ENCODE measurements at places on chromosomes 11 and 22. TPM values are rescaled to one million over a fixed set of nuclear protein-coding genes. Genes with fewer than 3 reads are reported as not detected.
A peak's percentile ranks its signal among the peaks of the same experiment; 100 is the strongest.

- H3K27ac ChIP-seq, result peak overlapping the region; percentile 71
- no peak for DNase-seq
- H3K4me3 ChIP-seq, result no peak overlapping the region
- no peaks in the 10 kb centered on the region for H3K27me3 ChIP-seq
- peaks cover 12% of the 10 kb centered on the region for H3K4me1 ChIP-seq
Observed at GRCh38 chr11:19218216-19218615, 16.4 kb upstream of the CSRP3 start.

GRCh38 chr11:66418168-66418985 is 2.5 kb upstream of the NPAS4 start:
- H3K27me3 ChIP-seq, result peaks cover 11% of the 10 kb centered on the region
- no peaks in the 10 kb centered on the region for H3K4me1 ChIP-seq
- no peak overlapping the region for H3K4me3 ChIP-seq

Gene IGSF9B
- 19.5 TPM for total RNA-seq

- no peak overlapping the region for H3K27ac ChIP-seq
- no peaks in the 10 kb centered on the region for H3K27me3 ChIP-seq
- no peak overlapping the region for H3K4me3 ChIP-seq
- DNase-seq, result no peak
- no peaks in the 10 kb centered on the region for H3K36me3 ChIP-seq
- peaks cover 7% of the 10 kb centered on the region for H3K4me1 ChIP-seq
Observed at GRCh38 chr22:23684561-23685031, 6.2 kb upstream of the RGL4 start.

DNA sequence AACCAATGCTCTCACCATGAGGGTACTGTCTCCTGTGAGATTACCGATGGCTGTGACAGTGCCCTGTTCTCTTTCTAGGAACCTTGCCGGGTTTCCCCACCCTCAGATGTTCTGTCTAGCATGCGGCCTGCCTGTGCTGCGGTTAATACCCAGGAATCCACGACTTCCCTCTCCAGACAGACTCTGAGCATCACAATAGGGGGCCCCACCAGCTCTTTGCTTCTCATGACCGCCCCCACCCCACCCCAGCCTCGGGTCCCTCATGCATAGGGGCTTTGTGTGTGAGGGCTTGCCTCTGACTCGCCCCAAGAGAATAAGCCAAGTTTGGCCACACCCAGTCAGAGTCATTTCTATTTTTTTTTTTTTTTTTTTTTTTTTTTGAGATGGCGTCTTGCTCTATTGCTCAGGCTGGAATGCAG is 10.3 kb downstream of the PARVG start:
- H3K27ac ChIP-seq, result no peak overlapping the region
- no peak overlapping the region for H3K4me3 ChIP-seq
- no peak for DNase-seq
- H3K27me3 ChIP-seq, result no peaks in the 10 kb centered on the region
- H3K36me3 ChIP-seq, result no peaks in the 10 kb centered on the region
- no peaks in the 10 kb centered on the region for H3K4me1 ChIP-seq

Gene FEN1
- total RNA-seq, result 6.4 TPM

GRCh38 chr11:62830904-62831519 is 839 bp downstream of the STX5 start:
- H3K36me3 ChIP-seq, result peaks cover 29% of the 10 kb centered on the region
- H3K4me1 ChIP-seq, result peaks cover 14% of the 10 kb centered on the region
- peak overlapping the region; percentile 89 for H3K27ac ChIP-seq
- peak overlapping the region; percentile 82 for H3K4me3 ChIP-seq
- no peak for DNase-seq

DNA sequence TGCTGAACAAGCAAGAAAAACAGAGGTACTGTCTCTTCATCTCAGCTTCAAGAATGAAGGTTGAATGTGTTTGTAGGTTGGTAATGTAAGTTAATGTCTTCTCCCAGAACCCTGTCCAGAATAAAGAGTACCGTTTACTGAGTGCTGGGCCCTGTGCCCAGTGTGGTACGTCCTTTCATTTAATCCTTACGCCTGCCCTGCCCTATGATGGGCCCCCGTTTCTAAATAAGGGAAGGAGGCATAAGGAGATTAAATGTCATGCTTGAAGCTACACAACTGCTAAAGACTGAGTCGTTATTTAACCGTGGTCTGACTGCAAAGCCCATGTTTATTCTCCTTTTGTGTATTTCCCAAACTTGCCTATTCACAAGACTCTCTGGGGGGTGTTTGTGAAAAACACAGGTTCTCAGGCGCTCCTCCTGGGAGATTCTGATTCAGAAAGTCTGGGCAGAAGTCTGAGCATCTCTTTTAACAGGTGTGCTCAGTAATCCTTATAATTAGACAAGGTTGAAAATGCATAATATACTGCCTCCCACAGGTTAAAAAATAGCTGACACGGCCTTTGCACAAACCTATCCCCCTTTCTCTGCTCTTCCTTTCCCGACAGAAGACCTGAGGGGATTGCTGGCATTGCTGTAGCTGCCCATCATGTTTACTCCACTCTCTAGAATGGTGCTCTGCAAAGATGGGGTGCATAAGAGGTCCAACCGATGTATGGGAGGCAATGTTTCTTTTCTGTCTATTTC is 56.3 kb upstream of the ZBTB44 start:
- no peaks in the 10 kb centered on the region for H3K4me1 ChIP-seq
- H3K27me3 ChIP-seq, result no peaks in the 10 kb centered on the region
- H3K27ac ChIP-seq, result no peak overlapping the region
- no peak for DNase-seq

Gene APOL4
- 15.9 TPM for total RNA-seq

Gene PTPRCAP
- total RNA-seq, result 8.8 TPM

Gene DNAJB13
- 11.9 TPM for total RNA-seq

DNA sequence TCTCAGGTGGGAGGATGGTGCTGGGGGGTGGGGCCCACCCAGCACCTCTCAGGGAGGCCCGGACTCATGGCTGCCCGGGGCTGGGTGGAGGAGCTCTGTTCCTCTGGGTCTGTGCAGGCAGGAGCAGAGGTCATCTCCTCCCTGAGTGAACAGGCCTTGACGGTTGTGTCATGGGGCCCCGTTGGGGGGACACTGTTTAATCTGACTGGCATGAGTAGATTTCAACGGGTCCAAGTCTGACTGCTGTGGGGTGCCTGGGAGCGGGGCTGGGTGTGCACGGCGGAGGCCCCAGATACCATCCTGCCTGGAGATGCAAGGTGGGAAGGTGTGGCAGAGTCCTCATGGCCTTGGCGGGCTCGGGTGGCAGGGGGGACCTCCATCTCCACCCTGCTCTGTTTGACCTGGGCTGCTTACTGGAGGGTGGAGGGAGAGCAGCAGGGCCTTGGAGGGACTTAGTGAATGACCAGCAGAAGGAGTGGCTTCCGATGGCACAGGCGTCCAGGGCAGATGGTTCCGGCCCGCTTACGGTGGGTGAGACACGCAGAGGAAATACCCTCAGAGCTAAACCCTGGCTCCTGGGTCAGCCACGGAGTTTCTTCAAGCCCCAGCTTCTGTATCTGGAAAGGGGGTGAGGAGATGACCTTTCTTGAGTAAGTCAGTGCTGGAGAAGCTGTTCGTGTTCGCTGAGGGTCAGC is 48.7 kb downstream of the SMIM38 start:
- no peaks in the 10 kb centered on the region for H3K36me3 ChIP-seq
- no peak overlapping the region for H3K27ac ChIP-seq
- H3K4me1 ChIP-seq, result peaks cover 36% of the 10 kb centered on the region
- no peak overlapping the region for H3K4me3 ChIP-seq
- no peaks in the 10 kb centered on the region for H3K27me3 ChIP-seq

DNA sequence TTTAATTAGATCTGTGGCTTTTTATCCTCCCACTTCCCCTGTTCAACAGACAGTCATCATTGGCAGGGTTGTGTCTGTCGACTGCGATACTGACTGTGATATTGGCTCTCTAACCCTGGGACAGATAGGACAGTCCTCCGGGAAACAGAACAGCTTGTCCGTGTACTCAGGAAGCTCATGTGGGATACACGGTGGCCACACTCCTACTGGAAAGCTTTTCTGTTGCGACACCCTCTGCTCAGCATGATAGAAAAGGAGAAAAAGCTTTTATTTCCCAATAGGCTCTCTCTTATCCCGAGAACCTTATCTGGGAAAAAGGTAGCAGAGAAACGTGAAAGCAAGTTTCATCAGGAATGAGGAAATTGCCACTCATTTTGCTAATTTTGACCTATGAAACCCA is 60.4 kb upstream of the HSPA8 start:
- H3K4me1 ChIP-seq, result no peaks in the 10 kb centered on the region
- H3K4me3 ChIP-seq, result no peak overlapping the region
- no peaks in the 10 kb centered on the region for H3K27me3 ChIP-seq
- H3K36me3 ChIP-seq, result no peaks in the 10 kb centered on the region
- DNase-seq, result peak; percentile 89

DNA sequence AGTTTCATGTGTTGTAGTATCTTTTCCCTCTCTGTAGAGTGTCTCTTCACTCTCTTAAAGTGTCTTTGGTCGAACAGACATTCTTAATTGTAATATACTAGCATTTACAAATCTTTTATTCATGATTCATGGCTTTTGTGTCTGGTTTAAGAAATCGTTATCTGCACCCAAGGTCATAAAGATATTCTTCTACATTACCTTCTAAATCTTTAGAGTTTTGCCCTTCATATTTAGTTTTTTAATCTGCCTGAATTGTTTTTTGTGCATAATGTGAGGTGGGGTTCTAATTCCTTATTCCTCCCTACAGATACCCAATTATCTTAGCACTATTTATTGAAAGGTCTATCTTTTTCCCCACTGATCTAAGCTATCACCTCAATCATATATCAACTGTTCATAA is 9.0 kb upstream of the NNMT start:
- no peaks in the 10 kb centered on the region for H3K27me3 ChIP-seq
- H3K4me3 ChIP-seq, result no peak overlapping the region
- H3K4me1 ChIP-seq, result peaks cover under 1% of the 10 kb centered on the region
- no peaks in the 10 kb centered on the region for H3K36me3 ChIP-seq
- no peak for DNase-seq
- H3K27ac ChIP-seq, result no peak overlapping the region
